ENCODE measurements at places on chromosomes 1 and 21. TPM values are rescaled to one million over a fixed set of nuclear protein-coding genes. Genes with fewer than 3 reads are reported as not detected.

The SYCP1 gene
- total RNA-seq, result not detected

The GSTM5 gene
- 0.29 TPM for total RNA-seq

The LRRC71 gene
- total RNA-seq, result 0.34 TPM

- no peak for DNase-seq
Observed at GRCh38 chr1:1937061-1937460, 18.0 kb upstream of the TMEM52 start.

- no peak for DNase-seq
Observed at GRCh38 chr1:17520041-17520440, 19.5 kb upstream of the ARHGEF10L start.

- no peak for DNase-seq
Observed at GRCh38 chr1:10866321-10867093, 70.1 kb upstream of the CASZ1 start.

- DNase-seq, result no peak
Observed at GRCh38 chr21:25887646-25888306, 153.0 kb downstream of the GABPA start.

- no peak for DNase-seq
Observed at GRCh38 chr1:34268311-34268954, 91.7 kb downstream of the C1orf94 start.

- DNase-seq, result no peak
Observed at GRCh38 chr1:160425847-160426246, 25.5 kb downstream of the VANGL2 start.

DNA sequence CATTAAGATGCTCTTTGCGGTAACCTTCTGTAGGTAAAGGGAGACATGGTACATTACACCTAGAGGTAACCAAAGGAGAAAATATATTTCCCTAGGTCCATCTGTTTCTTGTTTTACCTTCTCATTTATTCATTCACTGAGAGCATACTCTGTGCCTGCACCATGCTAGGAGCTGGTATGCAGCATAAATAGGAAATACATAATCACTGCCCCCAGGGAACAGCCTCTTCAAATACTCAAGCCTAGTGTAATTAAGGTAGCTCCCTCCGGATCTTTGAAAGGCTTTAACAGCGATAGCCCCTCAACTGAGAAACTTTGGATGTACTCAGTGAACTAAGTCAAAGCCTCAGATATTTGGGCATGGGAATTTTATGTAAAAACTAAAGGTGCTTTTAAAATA lies 123.6 kb downstream of the GABPA start:
- no peak for DNase-seq

- no peak for DNase-seq
Observed at GRCh38 chr1:9275161-9275560, 17.5 kb upstream of the SPSB1 start.

- no peak for DNase-seq
Observed at GRCh38 chr1:35932941-35933340, 2.0 kb downstream of the AGO3 start.

DNA sequence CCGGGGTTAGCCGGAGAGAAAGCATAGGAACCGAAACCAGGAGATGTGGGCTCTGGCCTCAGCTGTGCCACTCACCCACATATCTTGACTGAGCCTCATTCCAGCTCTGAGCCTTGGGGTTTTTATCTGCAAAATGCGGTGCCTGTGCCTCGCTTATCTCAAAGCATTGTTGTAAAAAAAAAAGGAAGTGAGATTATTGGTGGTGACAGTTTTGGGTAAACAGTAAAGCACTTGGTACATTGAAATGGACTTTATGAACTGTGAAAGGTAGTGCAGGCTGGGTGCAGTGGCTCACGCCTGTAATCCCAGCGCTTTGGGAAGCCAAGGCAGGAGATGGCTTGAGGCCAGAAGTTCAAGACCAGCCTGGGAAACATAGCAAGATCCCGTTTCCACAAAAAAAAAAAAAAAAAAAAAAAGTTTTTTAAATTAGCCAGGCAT lies 3.8 kb downstream of the PTAFR start:
- DNase-seq, result no peak

GRCh38 chr1:204396015-204396583 lies 15.5 kb downstream of the PPP1R15B start:
- DNase-seq, result no peak

GRCh38 chr21:16072221-16072620 lies 342.4 kb downstream of the USP25 start:
- DNase-seq, result no peak

DNA sequence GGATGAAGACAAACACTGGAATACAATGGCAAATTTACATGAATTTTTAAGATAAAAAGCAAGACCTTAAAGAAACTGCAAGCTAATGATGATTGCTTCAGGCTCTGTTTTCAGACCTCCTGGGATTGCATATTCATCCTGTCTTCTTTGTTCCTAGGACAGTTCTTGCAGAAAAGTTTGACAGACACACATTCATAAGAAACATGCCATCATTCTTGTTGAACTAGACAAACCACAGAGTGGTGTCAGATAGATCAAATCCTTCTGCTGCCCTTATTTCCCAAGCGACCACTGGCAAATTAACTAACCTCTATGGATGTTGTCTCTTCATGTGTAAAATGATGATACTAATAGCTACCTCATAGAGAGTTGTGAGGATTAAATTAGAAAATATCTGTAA lies 181.3 kb downstream of the KCTD3 start:
- no peak for DNase-seq

DNA sequence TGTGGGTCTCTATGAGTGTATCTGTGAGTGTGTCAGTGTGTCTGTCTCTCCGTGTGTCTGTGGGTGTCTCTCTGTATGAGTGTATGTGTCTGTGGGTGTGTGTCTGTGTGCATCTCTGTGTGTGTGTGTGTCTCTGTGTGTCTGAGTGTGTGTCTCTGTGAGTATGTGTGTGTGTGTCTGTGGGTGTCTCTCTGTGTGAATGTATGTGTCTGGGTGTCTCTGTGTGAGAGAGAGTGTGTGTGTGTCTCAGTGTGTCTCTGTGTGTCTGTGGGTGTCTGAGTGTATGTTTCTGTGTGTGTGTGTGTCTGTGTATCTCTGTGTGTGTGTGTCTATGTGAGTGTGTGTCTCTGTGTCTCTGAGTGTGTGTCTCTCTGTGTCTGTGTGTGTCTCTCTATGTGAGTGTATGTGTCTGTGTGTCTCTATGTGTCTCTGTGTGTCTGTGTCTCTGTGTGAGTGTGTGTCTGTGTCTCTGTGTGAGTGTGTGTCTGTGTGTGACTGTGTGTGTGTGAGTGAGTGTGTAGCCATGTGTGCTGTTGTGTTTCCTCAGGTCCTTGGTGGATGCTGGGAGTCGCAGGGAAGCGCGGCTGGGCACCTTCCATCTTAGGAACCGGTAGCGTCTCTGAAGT lies 33.0 kb downstream of the DHRS3 start:
- DNase-seq, result no peak

All from mesothelial cell of epicardium (in vitro differentiated cells).